ENCODE measurements at places on chromosomes 13 and 19.

DNA sequence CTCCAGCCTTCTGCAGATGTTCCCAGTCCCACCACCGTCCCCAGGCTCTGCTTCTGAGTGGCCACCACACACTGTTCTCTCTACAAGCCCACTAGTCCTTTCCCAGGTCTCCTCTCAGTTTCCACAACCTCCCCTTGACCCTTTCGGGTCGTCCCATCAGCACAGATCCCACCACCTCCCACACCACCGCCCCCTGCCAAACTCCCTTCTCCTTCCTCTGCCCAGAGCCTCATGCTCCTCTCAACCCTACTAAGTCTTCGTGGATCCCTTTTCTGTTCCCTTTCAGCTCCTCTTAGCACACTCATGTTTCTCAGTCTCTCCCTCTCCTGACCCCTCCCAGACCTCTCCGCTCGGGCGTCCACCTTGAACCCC, 1.9 kb downstream of the NAPA start:
- no peak for DNase-seq

DNA sequence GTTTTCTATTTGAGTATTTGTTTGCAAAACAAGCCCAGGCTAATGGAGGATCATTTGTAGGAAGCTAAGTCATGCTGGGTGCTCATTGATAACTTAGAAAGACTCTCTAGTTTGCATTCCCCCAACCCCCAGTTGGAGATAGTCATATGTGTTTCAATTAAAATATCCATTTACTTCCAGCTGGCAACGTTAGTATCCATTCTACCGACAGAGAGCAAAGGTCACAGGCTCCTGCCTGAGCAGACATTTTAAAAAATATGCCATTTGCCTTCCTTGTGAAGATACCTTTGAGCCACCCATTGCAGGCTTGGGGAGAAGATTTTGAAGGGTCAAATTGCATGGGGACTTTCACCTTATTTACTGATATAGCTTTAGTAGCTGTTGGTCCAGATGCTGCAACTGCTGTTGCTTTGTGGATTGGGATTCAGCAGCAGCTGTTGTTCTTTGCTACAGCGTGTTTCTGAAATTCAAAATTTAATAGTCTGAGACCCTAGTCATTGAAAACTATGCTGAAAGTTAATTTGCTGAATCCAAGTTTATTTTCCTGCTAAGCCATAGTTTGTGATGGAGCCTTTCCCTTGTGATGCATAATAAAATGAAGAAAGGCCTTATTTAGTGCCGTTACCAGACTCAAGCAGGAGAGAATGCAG, 335.1 kb downstream of the GPC6 start:
- no peak for DNase-seq

DNA sequence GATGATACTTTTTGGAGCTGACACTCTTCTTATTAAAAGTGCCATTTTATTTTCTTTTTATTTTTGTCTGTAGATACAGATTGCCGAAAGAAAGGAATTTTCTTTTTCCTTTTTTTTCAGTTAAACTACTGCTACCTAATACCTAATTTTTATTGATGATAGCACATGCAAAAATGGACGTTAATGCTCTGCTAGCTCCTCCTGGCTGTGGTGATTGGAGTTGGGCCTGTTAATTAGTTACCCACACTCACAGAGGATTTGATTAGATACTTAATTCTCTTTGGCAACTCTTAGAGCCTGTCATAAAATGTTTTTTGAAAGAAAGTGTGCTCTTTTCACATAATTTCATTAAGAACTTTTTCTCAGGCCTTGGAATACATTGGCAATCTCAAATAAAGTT, 366.8 kb downstream of the DCT start:
- DNase-seq, result no peak

DNA sequence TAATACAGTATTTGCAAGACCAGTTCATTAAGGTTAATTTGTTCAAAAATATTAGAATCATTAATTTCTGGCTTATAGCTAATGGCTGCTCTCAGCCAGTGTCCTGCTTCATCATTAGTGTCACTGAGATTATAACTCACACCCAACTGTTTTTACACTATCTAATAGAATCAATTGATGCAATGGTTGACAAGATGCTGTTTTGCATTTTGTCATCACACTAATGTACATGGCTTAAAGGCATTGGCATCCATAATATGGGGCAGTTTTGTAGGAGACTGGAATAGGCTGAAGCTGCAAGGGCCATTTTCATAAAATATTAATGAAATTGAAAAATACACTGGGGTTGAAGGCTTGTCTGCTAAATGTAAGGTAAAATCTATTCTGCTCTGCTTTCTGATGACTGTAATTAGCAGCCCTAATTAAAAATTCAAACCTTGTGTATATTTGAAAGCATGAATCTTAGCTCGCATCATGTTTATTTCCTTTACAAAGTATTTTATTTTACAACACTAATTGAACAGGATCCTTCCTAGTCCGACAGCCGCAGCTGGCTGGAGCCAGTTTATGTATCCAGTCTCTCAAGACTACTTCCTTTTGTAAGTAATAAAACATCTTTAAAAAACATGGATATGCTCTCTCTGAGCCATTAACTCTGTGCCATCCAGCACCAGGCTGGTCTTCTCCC, 296.7 kb downstream of the POU4F1 start:
- DNase-seq, result no peak

DNA sequence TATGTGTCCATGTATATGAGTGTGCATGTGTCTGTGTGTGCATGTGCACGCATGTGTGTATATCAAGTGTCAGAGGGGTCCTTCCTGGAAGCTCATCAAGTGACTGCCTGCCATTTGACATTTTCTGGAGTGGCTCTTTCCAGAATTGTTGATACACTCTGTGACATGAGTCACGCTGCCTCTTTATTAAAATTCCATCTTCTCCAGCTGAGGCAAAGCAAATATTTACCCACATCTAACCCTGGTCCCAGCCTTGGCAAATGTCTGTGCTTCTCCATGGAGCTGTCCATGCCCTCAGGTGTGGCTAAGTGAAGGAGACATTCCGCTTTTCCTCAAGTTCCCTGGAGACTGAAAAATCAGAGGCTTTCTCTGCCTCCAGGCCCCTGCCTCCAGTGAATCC, 88.2 kb upstream of the MBNL2 start:
- no peak for DNase-seq

DNA sequence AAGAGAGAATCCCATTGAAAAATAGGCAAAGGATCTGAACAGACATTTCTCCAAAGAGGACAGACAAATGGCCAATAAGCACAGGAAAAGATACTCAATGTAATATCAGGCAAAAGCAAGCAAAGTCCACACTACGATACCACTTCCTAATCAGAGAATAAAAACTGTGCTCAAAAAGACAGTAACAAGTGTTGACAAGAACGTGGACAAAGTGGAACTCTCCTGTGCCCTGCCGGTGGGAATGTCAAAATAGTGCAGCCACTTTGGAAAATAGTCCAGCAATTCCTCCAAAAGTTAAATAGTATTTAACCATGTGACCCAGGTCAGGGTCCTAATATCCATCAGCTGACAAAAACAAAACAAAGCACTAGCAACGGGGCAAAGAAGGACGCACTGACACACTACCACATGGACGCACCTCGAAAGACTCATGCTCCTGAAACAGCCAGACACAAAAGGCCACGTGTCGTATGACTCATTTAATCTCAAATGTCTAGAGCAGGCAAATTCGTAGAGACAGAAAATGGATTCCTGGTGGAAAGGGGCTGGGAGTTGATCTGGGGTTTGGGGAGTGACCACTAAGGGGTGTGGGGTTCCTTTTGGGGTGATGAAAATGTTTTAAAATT, 5.2 kb downstream of the MIER2 start:
- DNase-seq, result no peak

DNA sequence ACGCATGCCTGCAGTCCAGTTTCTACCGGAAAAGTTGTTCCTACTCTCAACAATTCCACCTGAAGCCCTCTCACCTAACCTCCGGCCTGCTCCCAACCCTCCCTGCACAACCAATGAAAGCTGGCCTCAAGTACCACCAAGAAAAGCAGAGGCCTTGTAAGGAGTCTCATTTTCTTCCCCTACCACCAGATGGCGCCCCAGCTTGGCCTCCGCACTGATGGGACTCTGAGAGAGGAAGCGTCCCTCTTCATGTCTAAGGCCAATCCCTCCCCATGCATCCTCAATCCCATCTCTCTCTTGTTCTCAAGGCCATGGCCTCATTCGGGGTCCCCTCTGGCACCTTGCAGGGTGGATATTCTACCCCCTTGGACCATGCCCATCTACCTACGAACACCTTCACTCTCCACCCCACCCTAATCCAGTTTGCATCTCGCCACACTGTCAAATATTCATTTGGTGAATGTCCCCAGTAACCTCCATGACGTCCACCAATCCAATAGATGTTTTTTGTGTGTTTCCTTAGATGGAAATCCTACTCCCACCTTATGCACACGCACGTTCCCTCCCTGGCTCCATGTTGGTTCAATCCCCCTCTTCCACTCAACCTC, 412.8 kb downstream of the ZNF536 start:
- no peak for DNase-seq

- DNase-seq, result no peak
These were observed 18.8 kb downstream of the FAM124A start for GRCh38 chr13:51240958-51241357.

GRCh38 chr13:26978081-26978860, 193.3 kb downstream of the USP12 start:
- DNase-seq, result no peak

- no peak for DNase-seq
These were observed 97.6 kb upstream of the SIAH3 start for GRCh38 chr13:45949161-45949560.

DNA sequence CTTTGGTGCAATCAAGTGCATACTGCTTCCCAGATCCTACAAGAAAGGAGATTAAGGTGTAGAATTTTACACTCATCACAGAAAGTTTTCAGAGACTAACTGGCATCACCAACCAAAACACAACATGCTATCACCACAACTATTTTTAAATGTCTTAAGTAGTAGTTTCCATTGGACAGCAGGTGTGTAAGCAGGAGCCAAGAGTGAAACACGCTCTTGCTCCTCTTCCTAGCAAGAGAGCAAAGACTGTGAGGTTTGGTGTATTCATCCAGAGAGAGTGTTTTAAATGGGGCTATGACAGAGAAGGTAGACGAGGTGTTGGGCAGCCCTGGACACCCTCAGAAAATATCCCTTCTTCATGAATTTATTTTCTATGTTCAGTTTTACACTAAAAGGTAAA, 12.5 kb upstream of the LILRA4 start:
- no peak for DNase-seq

DNA sequence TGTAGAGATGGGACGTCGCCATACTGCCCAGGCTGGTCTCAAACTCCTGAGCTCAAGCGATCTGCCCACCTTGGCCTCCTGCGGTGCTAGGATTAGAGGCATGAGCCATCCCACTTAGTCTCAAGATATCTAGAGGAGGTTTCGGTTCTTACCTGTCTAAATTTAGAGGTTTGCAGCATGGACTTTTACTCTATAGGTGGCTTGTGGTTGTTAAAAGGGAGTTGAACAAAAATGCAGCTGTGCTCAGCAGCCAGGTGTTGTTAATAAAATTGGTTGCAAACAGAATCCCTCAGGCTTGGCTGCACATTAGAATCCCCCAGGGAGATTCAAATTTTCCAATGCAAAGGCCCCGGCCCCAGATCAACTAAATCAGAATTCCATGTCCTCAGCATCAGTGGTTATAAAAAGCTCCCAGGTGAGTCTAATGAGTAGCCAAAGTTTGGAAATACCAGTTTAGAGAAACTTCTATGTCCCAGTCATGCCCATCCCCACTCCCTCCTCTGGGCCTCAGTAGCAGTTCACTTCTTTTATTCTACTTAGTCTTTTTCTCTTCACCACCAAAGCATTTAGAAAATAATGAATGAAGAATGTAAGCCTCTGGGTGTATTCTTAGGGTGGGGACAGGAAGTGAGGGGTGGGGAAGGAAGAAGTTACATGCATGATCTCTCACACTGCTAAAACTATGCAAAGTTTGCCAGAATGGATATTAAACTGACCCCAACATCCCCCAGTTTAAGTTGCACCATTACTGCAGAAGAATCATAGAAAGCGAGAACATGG, 471.0 kb downstream of the COG6 start:
- no peak for DNase-seq

GRCh38 chr13:27942972-27943371, 23.2 kb downstream of the PDX1 start:
- DNase-seq, result no peak

- no peak for DNase-seq
These were observed 3.7 kb downstream of the FUZ start for GRCh38 chr19:49809160-49809940.

DNA sequence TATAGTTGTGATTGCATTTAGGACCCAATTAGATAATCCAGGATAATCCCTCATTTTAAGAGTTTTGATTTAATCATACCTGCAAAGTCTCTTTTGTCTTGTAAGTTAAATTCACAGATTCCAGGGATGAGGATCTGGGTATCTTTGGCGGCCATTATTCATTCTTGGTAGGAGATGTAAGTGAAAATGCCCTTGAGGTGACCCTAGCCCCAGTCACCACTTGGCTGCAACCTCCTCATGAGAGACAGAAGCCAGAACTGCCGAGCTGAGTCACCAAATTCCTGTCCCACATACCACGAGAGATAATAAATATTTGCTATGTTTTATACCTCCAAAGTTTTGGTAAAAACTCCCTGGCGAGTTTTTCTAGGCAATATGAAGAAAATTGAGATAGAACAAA, 389.4 kb downstream of the RFC3 start:
- no peak for DNase-seq

DNA sequence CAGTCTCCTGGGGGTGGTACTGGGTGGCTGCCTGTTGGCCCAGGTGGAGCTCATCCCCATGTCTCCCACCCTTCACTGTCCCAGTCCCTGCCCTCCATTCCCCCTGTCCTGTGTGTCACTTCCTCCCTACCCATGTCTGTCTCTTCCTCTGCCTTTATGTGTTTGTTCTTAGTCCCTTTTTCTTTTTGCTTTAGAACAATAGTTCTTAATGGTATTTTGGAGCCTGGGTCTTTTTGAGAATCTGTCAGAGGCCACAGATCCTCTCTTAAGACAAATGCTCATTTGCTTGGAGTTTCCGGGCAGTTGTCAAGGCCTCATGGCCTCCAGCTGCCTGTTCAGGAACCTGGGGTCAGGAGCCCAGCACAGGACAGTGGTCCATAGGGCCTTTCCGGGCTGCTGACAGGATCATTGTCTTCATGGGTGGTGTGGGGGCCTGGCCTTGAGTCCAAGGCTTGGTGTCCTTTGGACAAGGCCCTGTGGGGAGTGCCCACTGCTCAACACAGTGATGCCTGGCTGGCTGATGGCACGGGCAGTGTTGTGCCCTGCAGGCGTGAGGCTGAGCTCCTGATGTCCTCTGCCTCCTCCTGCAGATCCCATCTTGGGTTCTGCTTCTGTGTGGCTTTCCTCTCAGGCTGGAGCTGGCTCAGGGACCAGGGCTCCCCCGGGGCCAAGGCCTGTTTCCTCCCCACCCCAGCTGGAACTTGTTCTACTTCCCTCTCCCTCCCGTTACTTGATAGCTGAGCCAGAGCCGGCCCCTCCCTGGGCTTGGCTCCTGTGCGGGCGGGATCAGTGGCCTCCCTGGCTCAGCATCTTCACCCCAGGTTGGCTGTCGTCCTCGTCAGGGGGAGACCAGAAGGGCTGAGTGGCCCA, 3.5 kb downstream of the EGLN2 start:
- no peak for DNase-seq
